ENCODE measurements at places on chromosomes 3 and 15.

DNA sequence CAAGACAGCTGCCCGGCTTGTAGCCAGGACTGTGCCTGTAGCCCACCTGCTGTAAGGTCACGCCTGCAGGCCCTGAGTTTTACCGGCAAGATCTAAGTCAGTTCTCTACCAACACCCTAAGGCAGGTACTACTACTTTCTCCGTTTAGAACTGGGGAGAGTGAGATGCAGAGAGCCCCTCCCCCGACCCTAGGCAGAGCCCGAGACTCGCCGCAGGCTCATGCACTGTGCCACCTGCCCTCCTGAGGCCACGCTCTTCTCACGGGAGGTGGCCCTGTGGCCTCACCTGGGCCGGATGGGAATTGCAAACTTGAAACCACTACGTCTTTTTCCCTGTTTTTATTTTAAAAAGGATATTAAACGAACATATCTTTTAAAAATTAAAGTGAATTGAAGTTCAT lies 36.9 kb upstream of the PCSK6 start:
- no peak for DNase-seq

GRCh38 chr15:33094336-33094735 lies 100.2 kb downstream of the FMN1 start:
- no peak for DNase-seq

DNA sequence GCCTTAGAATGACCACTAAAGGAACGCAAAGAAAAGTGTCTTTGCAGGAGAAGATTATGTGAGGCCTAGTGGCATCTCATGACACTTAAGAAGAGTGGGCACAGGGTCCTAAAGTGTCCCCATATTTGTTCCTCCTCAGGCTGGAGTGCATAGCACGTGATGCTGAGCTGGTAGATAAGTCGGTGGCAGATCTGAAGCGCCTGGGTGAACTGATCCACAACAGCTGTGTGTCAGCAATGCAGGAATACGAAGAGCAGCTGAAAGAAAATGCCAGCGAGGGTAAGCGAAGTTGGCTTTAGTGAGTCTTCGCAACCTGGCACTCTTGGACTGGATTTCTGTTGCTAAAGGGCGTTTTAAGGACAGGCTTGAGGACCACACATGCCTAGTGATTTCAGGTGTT lies 92.6 kb downstream of the CHD2 start:
- DNase-seq, result no peak

GRCh38 chr3:174202116-174202515 lies 657.0 kb upstream of the NAALADL2 start:
- DNase-seq, result no peak

DNA sequence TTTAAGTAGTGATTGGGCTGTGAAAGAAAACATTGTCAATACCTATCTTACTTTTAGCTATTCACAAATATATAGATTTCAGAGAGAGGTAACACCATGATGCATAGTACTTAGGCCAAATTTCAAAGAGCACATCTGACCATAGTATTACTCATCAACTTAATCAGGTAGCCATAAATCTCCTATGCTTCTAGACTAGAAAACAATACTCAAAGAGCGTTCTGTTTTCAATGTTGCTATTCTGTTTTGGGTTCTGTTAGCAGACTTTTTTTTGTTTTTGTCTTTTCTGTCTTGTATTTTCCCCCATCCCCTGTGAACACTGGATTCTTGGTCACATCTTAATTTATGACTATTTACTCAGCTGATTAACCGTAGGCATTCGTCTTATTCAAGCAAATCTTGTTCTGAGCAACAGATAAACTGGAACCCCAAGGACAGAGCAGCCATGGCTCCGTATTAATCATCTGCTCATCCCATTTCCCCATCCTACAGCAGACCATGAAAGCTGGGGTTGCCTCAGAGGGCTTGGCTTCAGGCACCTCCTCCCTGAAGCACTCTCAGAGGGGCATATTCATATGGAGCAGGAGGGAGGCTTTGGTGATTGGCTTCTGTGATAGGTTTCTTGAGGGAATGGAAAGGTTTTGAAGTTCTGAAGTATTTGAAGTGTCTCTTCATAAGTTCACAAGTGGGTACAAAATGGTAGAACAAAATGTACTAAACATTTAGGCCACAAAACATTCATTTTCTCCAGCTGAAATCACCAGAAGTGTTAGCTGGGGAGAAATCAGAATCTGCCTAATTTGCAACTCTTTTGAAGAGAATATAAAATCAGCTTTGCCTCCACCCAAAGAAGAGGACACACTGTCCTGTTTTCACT lies 105.3 kb downstream of the TNIK start:
- DNase-seq, result no peak

DNA sequence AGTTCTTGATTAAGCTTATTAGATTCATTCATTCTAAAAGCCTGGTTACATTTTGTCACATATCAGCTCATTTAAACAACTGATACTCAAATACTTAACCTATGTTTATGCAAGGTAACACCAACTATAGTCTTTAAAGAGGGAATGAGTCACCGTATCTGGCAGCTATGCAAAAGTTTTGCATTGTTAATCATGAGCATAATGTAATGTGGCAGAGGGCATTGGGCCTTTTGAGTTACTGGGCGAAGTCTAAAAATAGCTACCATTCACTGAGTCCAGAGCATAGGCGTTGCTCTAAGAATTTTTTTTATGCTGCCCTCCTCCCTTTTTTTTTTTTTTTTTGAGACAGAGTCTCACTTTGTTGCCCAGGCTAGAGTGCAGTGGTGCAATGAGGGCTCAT lies 277.7 kb upstream of the ZNF717 start:
- no peak for DNase-seq

DNA sequence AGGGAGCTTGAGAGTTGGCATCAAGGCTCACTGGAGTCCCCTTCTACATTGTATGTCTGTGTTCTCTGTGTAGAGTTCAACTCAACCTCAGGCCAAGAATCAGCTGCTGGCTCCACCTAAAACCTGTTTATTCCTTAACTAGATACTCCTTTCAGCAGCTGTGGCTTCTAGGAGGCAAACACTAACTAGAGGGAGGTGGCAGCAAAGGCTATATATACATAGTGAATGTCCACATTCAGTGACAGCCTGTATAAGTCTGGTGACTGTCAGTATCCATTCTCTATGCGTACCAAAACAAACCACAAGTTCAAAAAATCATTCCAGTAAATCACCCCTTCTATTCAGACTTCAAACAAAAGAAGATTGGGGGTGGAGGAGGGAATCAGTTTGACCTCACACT lies 184.3 kb downstream of the CDIN1 start:
- no peak for DNase-seq

- no peak for DNase-seq
Measured at GRCh38 chr15:64251658-64252057, 88.8 kb upstream of the PPIB start.

DNA sequence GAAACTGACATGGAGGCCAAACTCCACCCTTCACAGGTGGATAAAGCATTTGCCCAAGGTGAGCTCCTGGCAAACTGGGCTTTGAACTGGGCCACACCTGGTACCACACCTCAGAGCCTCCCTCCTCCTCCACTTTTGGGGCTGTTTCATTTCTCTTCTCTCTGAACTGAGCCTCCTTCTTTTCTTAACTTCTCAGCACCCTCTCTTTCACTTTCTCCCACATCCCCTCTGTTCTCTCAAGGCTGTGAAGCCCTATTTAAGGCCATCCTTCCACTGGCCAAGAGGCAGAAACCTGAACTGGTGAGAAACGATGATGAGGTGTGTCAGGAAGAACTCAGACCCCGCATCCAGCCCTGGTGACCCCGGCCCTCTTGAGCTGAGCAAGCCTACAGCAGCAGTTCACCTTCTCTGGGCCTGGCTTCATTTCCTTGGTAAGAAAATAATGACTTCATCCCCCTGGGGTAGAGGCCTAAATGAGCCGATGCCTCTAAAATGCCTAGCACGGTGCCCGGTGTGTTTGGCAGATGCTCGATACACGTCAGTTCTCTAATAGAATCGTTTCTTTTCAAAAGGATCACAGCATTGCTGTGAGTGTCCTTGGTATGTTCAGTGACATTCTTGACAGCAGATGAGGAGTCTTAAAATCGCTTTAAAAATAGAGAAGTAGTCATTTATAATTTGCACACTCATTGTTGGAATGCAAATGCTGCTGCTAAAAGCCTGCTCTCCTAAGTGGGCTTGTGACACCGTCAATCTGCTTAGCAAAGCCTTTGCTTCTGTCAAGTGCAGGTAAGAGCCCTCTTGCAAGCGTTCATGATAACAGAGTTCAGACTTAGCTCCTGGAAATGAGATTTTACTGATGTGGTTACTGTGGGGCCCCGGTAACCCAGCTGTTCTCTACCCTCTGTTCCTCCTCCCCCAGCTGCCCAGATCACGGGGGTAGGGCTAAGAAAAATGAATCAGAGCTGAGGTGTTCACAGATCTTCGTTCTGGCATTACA lies 97.7 kb upstream of the ATP2B2 start:
- DNase-seq, result peak; percentile 58

- DNase-seq, result no peak
Measured at GRCh38 chr3:67642734-67643133, 11.7 kb downstream of the SUCLG2 start.

GRCh38 chr3:13492048-13492447 lies 11.9 kb downstream of the HDAC11 start:
- no peak for DNase-seq

GRCh38 chr15:40762919-40763800 lies 708 bp upstream of the GCHFR start:
- DNase-seq, result peak; percentile 60

DNA sequence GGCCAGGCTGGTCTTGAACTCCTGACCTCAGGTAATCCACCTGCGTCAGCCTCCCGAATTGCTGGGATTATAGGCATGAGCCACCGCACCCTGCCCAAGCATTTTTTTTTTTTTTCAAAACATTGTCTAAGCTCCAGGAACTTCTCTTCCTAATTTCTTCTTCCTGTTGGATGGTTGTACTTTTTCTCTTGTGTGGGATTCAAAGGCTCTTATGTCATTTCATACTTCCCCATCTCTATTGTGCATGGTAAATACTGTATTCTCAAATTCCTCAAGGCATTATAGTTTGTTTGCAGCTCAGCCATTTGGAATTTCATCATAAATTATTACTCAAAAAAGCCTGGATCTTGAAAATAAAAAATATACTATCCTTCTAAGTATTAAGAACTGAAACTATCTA lies 199.1 kb upstream of the GADL1 start:
- DNase-seq, result no peak

GRCh38 chr15:90184119-90184785 lies 16.9 kb upstream of the SEMA4B start:
- peak; percentile 73 for DNase-seq

DNA sequence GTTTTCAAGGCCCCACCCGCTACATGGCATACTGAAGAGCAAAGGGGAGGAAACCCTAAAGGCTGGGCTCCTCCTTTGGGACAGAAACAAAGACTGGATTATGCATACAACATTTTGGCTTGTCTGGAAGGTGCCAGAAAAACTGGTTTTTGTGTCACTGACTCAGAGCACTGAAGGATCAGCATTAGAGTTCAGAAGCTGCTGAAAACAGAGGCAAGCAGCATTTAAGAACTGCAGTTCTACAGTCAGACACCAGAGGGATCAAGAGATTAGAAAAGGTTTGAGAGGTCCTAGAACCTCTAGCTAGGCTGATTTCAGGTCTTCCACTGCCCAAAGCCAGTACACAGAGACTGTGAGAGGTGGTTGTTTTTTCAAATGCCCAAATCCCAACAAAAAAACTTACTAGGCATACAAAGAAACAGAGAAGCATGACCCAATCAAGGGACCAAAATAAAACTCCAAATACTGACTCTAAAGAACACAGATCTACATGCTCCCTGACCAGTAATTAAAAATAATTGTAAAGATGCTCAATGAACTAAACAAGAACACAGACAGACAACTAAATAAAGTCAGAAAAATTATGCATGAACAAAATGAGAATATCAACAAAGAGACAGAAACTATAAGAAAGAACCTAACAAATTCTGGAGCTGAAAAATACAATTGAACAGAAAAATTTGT lies 91.2 kb downstream of the SENP2 start:
- DNase-seq, result peak; percentile 69

- DNase-seq, result no peak
Measured at GRCh38 chr15:28015855-28016254, 83.3 kb downstream of the OCA2 start.

GRCh38 chr15:29935296-29936004 lies 113.2 kb upstream of the TJP1 start:
- no peak for DNase-seq

- DNase-seq, result no peak
Measured at GRCh38 chr15:100635406-100636071, 33.1 kb downstream of the ASB7 start.

DNA sequence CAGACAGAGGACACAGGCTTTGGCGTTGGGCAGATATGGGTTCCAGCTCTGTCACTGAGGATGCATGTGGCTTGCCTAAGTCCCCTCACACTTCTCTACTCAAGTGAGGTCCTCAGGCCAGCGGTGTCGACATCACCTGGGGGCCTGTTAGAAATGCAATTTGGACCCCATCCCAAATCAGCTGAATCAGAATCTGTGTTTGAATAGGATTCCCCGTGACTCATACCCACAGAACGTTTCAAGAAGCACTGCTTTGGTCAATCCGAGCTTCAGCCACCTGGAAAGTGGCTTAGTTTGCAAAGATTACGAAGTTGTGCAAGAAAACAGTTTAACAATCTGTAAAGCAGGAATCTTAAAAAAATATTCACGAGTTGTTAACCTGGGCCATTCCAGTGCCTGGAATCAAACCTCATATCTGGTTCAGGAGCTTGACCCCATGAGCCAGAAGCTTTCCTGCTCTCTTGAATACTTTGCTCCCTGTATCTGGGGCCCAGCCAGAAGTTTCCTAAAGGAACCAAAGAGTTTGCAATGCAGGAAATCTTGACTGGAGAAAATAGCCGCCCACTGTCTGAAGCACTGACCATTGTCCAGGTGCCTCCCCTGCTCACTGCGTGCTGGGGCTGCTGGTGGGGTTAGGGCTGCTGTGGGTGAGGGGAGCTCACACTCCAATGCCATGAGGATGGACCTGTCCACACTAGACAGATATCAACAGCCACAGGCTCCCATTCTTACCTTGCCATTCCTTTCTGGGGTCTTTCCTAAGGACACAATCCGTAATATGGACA lies 208.5 kb upstream of the LINGO1 start:
- no peak for DNase-seq

- no peak for DNase-seq
Measured at GRCh38 chr3:150490277-150490986, 55.9 kb downstream of the SERP1 start.

- no peak for DNase-seq
Measured at GRCh38 chr3:32685543-32686185, 676 bp downstream of the CNOT10 start.

- no peak for DNase-seq
Measured at GRCh38 chr3:117734496-117734895, 1024.9 kb downstream of the TUSC7 start.

All from GM13977 (cell line).